ENCODE measurements at places on chromosomes 3 and 15.

- DNase-seq, result no peak
Observed at GRCh38 chr15:73233623-73234022, 135.1 kb downstream of the HCN4 start.

- DNase-seq, result no peak
Observed at GRCh38 chr15:92079047-92079446, 225.5 kb downstream of the SLCO3A1 start.

- DNase-seq, result no peak
Observed at GRCh38 chr3:23713641-23714040, 92.1 kb upstream of the UBE2E1 start.

DNA sequence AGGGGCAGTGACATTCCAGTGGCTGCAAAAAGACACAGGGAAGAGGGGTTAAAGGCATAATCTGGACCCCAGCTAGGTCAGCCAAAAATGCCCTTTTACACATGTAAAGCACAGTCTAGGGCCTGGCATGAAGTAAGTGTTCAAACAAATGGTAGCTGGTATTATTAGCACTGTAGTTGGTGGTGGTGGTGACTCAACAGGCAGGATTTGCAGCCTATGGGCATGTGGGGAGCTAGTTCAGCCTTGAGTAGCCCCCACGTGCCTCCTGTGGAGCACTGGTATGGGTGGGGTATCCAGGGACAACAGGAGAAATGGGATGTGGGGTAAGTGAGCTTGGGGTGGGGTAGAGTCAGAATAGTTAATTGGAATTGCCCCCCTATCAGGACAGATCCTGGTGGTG is 27.6 kb downstream of the DNASE1L3 start:
- no peak for DNase-seq

DNA sequence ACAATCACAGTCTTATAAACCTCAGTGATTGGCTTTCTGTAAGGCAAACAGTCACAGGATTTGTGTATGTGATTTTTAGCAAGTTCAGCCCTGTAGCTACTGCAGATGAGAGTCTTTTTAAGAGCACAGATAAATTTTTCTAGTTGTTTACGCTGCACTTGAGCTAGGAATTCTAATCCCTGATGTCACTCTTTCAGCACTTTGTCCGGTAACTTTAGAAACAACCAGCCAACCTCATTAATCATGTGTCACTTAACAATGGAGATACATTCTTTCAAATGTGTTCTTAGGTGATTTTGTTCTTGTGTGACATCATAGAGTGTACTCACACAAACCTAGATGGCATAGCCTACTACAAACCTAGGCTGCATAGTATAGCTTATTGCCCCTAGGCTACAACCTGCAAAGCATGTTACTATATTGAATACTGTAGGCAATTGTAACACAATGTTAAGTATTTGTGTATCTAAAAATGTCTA is 36.8 kb upstream of the GOLGA6L2 start:
- no peak for DNase-seq

DNA sequence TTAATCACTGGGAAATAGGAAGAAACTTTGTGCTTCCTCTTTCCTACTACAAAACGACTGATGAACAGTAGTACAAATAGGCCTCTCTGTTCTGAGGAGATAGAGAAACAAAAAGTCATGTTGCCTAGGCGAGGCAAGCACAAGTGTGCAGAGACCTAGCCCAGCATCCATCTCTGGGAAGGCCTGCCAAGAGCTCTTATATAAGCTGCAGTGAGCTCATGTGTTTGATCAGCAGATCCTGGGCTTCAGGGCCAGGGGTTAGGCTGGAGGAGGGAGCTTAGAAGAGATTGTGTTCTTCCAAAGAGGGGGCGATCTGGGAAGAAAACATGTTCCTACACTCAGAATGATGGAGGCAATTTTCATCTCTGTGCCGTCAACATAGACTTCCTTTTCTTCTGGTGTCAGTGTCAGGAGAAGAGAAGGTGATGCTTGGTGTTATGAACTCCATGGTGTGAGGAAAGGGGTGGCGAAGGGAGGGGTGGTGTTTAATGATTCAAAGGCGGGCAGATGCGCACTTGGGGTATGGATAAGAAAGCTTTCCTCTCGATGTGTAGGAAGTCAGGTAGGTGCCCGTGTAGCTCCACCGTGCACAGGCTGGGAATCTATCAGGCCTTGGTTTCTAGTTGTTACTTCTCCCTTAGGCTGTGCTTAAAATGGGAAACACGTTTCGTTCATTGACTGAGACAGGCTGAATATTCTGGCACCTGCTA is 29.5 kb upstream of the ETV5 start:
- no peak for DNase-seq

GRCh38 chr3:20280257-20280656 is 94.3 kb upstream of the SGO1 start:
- DNase-seq, result no peak

DNA sequence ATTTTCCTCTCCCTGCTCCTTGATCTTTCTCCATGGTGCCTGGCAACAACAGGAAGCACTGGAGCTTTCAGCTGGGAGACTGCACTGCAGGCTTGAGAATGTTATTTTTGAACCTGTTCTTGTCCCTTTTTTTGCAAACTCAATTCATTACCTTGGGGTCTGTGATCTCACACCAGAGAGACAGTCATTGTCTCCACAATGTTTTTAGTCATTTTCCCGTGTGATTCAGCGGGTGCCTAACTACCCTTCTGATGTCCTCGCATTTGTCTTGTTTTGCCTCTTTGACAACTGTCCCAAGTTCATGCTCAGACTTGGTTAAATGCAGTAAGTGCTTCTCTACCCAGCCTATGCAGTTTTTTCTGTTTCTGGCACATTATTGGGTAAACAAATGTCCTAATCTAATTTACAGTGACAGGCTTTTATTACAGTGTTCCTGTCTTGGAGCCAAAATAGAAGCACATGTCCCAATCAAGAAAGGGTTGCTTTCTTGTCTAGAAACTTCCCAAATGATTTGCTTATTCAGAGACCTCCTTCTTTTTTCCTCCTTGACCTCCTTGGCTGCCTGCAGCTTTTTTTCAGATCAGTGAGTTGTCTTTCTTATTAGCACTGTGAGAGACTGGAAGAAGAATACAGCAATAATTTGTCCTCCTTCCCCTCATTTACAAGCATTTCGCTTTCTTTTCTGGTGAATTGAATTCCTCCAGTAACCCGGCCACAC is 162.4 kb downstream of the NSUN3 start:
- DNase-seq, result no peak

DNA sequence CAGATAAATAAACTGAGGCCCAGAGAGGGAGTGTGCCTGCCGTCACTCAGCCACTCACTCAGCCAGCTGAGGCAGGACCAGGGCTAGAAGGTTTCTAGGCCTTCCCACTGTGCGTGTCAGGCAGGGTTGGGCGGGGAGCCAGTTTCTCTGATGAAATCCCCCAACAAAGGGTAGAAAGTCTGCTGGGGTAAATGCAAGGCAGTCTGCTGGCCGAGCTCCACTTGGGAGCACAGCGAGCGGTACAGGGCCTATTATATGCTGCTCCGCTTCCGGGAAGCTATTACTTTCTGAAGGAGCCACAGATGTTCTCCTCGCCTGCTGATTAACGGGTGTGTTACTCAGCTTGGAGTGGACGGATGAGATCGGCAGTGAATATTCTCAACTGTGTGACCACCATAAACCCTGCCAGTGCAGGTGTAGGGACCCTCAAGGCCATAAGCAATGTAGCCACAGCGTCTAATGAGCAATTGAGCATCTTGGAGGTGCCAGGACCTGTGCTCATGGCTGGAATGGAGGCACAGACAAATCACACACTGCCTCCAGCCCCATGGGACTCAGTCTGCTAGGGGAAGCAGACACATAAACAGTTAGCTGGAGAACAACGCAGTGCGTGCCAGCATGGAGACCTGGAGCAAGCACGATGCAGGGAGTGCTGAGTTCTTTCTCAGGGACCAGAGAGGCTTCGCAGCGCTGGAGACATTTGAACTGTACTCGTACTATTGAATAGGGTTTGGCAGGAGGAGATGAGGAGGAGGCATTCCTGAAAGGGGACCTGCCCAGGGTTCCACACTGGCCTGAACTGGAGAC is 42.1 kb downstream of the CORO2B start:
- DNase-seq, result no peak

DNA sequence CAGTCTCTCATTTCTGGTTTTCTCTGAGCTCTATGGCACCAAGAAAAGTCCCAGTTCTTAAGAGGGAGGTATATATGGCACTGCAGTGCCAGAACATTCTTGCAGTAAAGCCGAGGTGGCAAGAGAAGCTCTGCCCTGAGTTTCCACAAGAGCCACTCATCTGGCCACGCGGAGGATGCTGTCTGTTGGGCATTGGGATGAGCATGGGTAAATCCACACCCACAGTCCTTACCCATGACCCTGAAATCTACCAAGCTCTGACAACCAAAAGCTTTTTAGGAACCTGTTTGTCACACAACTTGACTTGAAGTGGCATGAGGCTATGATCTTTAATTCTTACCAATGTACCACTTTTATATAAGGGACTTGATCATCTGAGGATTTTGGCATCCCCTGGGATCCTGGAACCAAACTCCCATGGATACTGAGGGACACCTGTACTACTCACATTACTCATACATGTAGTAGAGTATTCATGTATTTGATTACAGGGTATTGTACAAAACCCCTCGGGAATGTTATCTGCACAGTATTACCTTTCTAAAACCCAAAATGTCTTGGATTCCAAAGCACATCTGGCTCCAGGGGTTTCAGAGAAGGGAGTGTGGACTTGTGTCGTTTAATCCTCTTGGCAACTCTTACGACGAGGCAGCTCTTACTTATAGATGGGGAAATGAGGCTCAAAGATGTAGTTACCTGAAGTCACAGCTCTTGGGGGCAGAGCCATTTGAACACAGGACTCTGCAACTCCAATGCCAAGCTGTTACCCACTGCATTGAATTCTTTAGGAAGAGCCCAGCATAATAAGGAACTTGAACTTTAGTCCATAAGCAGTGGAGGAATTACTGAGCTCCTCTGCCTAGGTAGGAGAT is 8.8 kb downstream of the RPL32 start:
- no peak for DNase-seq

DNA sequence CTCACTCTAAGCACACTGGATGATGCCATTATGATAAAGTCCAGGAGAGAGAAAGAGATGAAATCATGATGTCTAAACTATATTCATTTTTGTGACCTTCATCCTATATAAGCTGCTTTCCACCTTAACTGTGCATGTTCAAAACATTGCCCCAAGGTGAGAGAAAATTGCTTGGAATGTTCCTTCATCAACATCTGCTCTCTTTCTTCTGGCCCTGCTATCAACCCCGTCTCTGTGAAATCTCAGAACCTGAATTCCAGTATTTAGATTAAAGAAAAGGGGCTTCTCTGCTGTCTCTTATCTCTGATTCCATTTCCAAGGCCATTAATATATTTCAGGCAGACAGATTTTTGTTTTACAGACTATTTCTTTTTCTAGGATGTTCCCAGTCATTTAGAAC is 47.3 kb upstream of the PHLDB2 start:
- DNase-seq, result no peak

GRCh38 chr3:40885430-40885829 is 313.9 kb upstream of the CTNNB1 start:
- DNase-seq, result no peak

GRCh38 chr3:120855665-120856437 is 52.2 kb upstream of the STXBP5L start:
- DNase-seq, result no peak

DNA sequence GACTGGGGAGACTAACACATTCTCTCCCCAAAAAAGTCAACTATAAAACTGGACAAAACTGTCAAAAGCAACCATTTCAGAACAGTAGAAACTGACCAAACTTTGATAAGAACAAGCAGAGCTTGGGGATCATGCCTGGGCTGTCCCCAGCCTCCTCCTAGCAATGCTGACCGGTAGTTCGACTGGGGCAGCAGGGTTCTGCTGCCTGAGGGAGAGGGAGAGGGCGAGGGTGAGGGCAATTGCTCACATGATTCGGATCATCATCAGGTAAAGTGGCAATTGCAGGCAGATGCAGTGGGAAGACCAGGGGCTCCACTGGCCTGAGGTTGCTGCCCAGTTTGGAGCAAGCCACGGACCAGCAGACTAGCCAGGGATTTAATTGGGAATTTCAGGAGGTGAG is 88.6 kb downstream of the OSBPL10 start:
- DNase-seq, result no peak

DNA sequence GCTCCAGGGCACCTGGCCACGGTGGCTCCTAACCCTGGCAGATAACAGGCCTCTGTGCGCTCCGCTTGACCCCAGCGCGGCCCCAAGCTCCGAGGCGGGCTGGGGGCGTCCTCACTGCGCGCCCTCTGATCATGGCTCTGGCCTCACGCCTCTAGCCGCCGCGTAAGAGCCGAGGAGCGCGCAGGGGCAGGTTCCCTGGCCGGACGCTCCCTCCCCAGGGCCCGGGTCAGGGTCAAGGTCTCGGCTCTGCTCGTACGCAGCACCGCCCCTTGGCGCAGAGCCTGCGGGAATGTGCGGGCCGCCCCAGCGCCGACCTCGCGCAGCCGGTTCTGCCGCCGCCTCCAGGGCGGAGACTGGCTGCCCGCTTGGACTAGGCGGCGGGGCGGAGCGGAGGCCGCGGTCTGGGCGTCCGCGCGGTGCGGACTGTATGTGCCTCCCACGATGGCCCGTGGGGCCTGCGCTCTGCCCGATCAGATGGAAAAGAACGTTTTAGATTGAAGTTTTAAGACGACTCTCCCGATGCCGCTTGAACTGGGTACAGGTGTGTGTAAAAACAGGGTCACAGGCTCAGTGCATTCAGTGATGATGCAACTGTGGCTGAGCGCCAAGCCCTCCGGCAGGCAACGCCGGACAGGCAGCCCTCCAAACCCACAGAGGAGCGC is 40.8 kb downstream of the CHST14 start:
- no peak for DNase-seq

- DNase-seq, result no peak
Observed at GRCh38 chr3:120749843-120750242, 7.3 kb downstream of the GTF2E1 start.

GRCh38 chr3:32869513-32870047 is 51.8 kb downstream of the TRIM71 start:
- no peak for DNase-seq

DNA sequence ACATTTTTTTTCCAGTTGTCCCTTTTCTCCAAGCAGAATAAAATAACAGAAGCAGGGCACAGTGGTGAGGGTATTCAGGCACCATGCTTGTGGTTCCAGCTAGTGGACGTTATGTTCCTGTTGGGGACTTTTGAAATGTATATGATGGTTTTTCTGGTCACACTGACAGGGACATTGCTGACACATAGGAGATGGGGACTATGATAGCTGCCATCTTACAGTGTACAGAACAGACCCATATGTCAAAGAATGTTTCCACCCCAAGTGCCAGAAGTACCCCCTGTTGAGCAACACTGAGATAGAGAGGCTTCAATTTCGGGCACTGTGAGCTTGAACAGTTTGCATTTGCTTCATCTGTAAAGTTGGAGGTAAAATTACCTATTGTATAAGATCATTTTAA is 38.6 kb downstream of the MCTP2 start:
- no peak for DNase-seq

Measured in GM12864 (cell line).